ENCODE measurements at places on chromosomes 2 and 18.

DNA sequence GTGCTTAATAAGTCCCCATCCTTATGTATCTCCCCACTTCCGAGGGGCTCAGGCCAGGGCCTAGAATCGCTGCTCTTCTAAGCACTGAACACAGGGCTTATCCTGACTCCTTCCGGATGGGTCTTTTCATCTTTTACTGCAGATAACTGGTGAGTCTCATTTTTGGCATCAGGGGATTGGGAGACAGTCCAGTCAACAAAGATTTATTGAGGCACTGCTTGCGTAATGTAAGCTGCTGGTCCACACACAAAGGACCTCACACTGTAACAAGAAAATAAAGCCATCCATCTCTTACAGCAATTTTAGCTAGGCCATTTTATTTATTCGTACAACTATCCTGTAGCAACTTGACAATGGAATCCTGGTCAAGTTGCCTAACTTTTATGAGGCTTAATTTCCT, 600.5 kb downstream of the CNTNAP5 start:
- DNase-seq: no peak

- DNase-seq: no peak
These were observed 85.4 kb upstream of the ALPP start for GRCh38 chr2:232293191-232293590.

- no peak for DNase-seq
These were observed 87.8 kb downstream of the LYPD1 start for GRCh38 chr2:132581991-132582738.

GRCh38 chr18:35936951-35937350, 35.5 kb upstream of the RMP24 start:
- DNase-seq: no peak

GRCh38 chr18:58635891-58636290, 7.0 kb upstream of the ALPK2 start:
- DNase-seq: no peak

DNA sequence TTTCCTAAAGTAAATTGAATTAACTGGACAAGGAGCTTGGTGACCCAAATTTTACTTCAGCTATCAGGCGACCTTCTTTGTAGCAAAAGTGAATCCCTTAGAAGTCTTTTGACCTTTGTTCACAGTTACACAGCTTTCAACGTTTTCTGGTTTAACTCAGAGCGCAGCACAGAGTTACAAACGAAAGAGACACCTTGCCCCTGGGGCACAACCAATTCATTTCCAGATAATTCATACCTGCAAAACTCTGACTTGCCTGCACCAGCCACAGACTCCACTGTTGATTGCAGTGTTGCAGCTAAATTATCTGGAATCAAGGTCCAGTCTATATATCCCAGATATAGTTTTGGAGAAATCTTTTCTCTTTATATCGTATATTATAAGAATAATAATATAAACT, 358.6 kb upstream of the VWC2L start:
- DNase-seq: no peak

DNA sequence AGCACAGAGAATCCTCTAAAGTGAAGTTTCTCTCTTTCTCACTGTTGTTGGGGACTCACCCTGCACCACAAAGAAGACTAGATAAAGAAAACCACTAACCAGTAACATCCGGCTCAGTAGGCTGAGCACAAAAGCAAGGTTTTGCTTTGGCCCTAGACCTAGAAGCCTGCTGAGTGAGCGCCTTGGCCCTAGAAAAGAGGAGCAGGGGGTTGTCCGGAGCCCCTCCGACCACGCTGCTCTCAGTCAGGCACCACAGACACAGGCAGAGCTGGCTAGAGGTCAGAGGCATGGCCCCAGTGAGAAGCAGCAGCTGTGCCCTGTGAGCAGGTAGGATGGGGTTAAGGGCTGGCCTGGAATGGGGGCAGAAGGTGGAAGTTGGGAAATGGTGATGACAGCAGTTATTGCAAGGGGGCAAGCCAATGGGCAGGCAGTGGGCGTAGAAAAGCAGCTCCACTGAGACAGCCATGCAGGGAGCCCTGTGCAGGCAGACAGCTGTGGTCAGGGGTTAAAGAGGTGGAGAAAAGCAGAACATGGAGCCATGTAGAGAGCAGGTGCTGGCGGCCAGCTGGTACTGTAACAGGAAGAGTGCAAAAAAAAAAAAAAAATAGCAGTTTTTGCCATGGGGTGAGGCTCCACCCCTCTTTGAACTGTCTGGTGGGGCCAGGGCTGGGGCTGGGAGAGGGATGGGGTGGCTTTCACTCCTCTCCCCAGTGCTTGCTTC, 36.9 kb upstream of the SLC14A1 start:
- DNase-seq: no peak

DNA sequence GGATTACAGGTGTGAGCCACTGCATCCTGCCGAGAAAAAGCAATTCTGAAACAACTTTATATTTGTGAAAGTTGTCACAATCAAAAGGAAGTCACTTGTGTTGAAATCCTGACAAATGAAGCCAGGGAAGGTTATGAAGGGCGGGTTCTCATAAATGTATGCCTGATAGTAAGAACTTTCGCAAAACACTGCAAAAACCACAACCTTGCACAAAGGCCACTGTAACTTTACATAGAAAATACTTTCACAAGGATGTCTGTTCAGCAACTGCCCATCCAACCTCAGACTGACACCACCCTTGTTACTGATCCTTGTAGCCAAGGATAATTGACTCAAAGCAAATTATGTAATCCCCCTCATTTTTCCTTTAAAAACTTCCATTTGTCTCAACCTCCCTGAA, 90.6 kb downstream of the SLC4A3 start:
- DNase-seq: no peak

- DNase-seq: no peak
These were observed 43.3 kb downstream of the FBXO11 start for GRCh38 chr2:47862949-47863348.

GRCh38 chr2:8080063-8080462, 601.8 kb upstream of the ID2 start:
- DNase-seq: no peak

DNA sequence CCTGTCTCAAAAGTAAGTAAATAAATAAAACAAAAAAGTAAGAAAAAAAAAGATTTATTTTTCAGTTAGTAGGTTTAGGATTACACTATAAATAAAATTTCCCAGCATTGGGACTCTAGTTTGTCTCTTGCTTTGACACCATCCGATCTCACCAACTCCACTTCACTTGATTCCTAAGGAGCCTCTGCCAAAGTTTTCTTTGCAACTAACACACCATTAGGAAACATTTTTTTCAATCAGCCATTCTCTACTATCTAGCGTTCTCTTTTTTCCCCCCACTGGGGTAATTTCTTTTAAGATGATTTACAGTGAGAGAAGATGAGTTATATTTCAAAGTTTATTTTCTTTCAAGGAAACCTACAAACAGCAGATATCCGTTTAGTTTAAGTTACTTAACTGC, 10.6 kb upstream of the NEMP2 start:
- DNase-seq: no peak

- DNase-seq: no peak
These were observed 282.9 kb downstream of the DYSF start for GRCh38 chr2:71736091-71736861.

- no peak for DNase-seq
These were observed 1.1 kb downstream of the TRABD2A start for GRCh38 chr2:84879584-84880394.

GRCh38 chr2:216765761-216766262, 70.5 kb upstream of the IGFBP5 start:
- no peak for DNase-seq

DNA sequence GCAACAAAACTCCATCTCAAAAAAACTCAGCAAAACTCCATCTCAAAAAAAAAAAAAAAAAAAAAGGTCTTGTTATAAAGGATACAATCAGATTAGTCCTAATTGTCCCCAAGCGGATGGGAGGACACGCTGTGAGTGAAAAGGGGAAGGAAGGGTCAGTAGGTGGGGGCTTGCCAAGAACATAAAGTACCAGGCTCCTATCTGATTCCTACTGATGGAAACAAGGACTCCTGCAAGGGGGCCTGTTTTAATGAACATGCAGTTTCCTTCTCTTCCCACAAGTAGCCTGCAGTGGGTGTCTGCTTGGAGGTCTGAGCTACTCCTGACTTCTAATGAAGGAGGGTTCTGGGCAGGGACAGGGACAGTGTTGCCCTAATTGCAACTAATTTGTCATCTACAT, 7.9 kb downstream of the SCG2 start:
- no peak for DNase-seq

DNA sequence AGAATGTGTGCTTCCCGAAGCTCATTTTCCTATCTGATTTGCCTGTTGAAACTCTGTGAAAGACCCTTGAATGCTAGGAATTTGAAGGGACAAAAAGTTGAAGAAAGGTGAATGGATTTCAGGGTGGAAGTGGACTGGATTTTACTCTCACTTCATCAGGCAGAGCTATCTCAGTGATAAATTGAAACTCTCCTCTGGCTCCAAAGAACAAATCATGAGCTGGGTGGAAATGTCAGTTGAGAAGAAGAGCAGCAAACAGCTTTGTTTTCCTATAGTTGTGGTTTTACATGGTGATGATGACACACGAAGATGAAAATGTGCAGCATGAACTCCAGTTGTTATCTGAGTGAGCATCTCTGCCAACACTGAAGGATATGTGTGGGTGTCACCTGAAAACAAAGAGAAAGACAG, 34.4 kb downstream of the CD28 start:
- no peak for DNase-seq

- DNase-seq: peak; percentile 5
These were observed 273.2 kb upstream of the SIX3 start for GRCh38 chr2:44668336-44668735.

DNA sequence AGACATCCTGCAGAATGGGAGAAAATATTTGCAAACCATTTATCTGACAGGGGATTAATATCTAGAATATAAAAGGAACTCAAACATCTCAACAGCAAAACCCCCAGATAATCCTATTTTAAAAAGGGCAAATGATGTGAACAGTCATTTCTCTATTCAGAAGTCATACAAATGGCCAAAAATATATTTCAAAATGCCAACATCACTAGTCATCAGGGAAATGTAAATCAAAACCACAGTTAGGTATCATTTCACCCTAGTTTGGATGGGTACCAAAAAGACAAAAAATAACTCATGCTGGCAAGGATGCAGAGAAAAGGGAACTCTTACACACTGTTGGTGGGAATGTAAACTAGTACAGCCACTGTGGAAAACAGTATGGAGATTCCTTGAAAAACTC, 70.0 kb downstream of the TBR1 start:
- DNase-seq: no peak

GRCh38 chr2:12278217-12278750, 438.5 kb upstream of the TRIB2 start:
- no peak for DNase-seq

GRCh38 chr2:47598476-47598875, 184.5 kb upstream of the MSH6 start:
- no peak for DNase-seq

DNA sequence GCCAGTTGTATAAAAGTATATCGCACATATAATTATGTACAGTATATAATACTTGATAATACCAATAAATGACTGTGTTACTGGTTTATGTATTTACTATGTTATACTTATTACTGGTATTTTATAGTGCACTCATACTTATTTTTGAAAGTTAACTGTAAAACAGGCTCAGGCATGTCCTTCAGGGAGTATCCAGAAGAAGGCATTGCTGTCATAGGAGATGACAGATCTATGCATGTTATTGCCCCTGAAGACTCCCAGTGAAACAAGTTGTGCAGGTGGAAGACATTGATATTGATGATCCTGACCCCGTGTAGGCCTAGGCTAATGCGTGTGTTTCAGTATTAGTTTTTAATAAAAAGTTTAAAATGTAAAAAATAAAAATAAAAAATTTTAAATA, 20.3 kb upstream of the ASXL3 start:
- no peak for DNase-seq

DNA sequence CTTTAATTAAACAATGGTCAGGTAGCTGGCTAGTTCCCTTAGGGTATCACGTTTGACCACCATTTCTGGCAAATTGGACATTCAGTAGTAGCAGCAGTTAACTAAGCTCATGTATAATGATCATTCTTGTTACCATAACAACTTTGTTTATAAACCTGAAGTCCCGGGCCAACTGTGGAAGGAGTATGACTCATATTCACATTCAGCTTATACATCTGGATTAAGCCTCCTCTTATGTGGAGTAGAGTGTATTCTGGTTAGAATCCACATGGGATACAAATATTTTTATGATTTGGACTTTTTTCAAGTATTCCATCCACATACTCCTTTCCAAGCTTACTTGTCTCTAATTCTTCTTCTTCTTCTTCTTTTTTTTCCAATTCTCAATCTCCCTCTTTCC, 70.3 kb upstream of the ZSWIM2 start:
- DNase-seq: no peak

- no peak for DNase-seq
These were observed 16.6 kb downstream of the SP110 start for GRCh38 chr2:230203110-230203676.

- DNase-seq: no peak
These were observed 33.8 kb downstream of the ARHGAP15 start for GRCh38 chr2:143162997-143163396.

Data from HuH-7 (cell line).